ENCODE measurements at places on chromosomes 16 and 17. TPM values are rescaled to one million over a fixed set of nuclear protein-coding genes. Genes with fewer than 3 reads are reported as not detected.

VPS35 gene
- 53.6 TPM for total RNA-seq

C17orf67 gene
- 0.64 TPM for total RNA-seq

FOXN1 gene
- 0.38 TPM for total RNA-seq

KNOP1 gene
- 15.0 TPM for total RNA-seq

TP53TG3F gene
- not detected for total RNA-seq

SLFN11 gene
- total RNA-seq: 3.8 TPM

SLC5A11 gene
- total RNA-seq: not detected

EEF2K gene
- total RNA-seq: 6.3 TPM

CTRB1 gene
- not detected for total RNA-seq

- peak; percentile 96 for DNase-seq
These were observed 111.6 kb upstream of the HAS3 start for GRCh38 chr16:68993885-68994284.

DNA sequence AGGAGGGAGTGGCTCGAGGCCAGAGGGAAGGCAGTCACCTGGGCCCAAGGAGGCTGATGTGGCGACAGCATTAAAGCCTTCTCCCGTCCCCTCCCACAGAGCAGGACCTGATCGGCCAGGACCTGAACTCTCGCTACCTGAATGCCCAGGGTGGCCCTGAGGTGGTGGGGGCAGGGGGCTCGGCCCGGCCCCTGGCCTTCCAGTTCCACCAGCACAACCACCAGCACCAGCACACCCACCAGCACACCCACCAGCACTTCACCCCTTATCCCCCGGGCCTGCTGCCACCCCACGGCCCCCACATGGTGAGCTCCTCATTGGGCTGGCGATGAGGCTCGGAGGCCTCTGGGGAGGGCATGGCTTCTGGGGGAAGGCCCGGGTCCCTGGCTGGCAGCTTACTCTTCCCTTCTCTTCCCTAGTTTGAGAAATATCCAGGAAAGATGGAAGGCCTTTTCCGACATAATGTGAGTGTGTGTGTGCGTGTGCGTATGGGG, 6.4 kb downstream of the FBRS start:
- no peak for DNase-seq

DNA sequence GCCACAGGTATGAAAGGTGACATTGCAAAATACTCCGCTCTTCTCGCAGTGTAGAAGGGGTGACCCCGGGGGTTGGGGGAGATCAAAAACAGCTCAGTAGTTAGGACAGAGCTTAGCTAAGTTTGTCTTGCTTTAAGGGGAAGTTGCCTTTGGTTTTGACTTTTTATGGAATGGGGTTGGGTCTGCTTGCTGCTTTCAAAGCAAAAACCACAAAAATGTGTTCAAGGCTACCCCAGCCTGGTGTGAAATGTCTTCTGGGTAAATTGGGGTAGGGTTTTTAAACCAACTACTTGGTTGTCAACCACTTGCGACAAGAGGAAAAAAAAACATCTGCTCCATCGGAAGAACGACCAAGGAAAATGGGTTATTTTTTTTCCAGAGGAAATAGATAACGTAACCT, 6.2 kb downstream of the FUS start:
- DNase-seq: no peak

GRCh38 chr17:73638556-73638955, 5.7 kb downstream of the SDK2 start:
- DNase-seq: no peak

- peak; percentile 53 for DNase-seq
These were observed 218.6 kb upstream of the CDH8 start for GRCh38 chr16:62254847-62255246.

DNA sequence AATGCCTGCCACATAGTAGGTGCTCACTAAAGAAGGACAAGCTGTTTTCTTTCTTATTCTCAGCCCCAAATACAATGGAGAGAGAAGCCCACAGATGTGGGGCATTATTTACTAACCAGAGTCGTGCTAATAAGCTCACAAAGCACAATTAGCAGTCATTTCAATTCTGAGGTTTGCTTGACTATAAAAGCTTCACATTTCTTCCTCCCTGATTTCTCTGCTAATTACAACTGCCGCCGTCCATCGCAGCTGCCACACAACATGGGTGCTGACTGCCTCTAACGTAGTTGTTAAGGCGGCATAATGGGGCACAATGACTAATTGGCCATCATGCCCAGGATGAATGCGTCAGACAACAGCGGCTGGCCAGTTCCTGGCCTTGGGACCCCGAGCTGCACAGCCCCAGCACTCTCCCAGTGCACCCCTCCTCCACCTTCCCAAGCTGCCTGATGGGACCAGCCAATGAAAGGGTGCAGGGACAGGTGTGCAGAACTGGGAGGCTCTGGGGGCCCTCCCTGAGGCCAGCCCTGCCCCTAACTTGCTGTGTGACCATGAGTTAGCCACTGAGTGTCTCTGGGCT, 109.2 kb downstream of the CCT6B start:
- DNase-seq: no peak

DNA sequence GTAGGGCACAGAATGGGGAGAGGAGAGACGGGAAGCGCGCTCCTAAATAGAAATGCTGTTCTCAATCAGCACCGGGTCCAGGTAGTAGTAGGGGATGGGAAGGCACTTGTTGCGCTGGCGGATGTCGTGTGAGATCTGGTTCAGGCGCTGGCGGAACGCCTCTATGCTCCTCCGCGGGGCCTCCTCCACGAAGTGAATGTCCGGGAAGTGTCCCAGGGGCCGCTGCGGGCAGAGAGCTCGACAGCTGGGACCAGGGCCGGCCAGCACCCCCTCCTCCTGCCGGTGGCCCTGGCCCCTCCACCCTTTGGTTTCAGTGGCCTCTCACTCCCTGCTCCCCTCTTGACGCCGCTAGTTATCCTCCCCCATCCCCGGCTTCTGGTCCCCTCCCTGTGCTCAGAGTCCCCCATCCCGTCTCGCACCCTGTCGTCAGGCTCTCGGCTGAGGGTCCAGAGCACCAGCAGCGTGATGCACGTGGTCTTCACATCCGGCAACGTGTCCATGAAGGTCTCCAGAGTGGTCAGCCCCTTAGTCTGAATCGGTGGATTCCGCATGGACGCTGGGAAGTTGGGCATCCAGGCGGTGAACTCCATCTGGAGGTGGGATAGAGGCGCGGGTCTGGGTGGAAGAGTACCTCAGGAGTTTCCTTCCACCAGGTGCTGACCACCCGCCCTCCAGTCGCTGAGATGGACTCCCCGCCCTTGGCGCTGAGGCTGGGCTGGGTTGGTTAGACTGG, 14.6 kb downstream of the ALOX12B start:
- DNase-seq: no peak

GRCh38 chr17:73765824-73766563, 121.7 kb upstream of the SDK2 start:
- DNase-seq: no peak

DNA sequence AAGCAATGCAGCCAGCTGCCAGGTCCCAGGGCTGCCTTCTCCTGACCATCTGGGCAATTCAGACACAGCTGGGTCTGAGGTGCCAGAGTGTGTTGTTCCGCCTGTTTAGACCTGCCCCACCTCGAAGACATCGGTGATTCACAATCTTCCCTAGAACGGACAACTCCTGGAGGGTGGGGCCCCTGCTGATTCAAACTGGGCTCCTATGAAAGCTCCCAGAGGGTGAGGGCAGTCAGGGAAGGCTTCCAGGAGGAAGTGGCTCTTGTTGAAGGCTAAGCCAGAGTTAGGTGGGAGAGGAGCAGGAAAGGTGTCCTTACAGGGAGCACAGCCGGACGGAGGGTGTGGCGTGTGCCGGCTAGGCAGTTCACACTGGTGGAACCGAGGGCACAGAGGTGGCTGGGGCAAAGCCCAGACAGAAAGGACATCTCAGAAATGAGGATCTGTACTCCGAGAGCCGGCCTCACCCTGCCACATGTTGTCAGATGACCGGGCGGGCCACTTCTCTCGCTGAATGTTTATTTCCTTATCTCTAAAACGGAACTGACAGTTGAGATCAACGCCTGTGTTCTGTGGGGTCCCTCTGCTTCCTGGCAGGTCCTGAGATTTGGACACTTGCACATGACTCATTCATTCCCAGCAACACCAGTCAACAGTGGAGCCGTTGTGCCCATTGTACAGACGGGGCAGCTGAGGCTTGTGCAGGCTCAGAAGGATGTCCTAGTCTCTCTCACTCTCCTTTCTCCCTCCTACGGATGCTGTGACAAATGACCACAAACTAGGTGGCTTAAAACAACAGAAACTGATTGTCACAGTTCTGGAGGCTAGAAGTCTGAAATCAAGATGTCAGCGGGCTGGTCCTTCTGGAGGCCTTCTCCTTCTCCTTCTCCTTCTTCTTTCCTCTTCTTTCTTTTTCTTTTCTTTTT, 26.9 kb upstream of the LITAF start:
- peak; percentile 97 for DNase-seq

DNA sequence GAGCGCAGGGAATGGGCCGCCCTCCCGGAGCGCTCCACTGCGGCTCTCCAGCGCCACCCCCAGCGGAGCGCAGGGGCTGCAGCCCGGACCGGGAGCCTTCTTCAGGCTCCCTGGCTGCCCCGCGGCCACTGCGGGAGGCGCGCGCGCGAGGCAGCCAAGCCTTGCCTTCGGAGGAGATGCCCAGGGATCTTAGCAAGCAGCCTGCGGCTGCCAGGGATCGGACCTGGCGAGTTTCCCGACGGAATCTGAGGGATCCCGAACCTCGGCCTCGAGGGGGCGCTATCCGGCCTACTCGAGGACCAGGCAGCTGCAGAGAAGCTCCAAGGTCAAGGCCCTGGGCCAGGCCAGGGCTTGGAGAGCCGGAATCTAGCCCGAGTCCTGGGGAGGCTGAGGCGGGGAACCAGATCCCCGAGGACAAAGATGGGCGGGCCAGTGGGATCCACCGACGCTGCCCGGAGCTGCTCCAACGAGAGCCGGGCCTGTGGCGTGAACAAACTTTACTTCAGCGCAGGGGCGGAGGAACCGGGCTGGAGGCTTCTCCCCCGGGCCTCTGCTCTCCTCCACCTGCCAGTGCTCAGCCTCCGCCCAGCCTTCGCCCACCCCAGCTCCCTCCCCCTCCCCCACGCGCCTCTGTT, at the start of gene IRX6:
IRX6 (plus strand) TSS at position 567 of the 635 bp plus-strand sequence. CDS start 889 bp downstream, outside the sequence.
- DNase-seq: no peak

DNA sequence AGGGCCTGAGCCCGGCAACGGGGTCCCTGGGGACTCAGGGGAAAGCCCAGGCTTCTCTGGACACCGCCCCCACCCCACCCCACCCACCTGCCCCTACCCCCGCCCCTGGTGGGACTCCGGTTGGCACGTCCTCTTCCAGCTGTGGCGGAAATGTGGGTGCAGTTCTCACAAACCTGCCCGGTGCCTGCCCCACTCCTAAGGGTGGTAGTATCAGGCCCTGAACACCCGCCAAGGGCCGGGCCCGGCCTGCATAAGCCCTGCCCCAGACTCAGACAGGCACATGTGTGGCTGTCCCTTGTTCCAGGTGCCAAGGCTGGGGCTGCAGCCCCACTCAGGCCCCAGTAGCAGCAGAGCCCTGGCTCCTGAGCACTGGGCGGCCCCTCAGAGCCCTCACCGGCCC, 58.1 kb downstream of the ACTG1 start:
- DNase-seq: no peak

GRCh38 chr17:19768046-19768782, 20.1 kb upstream of the ALDH3A1 start:
- no peak for DNase-seq

DNA sequence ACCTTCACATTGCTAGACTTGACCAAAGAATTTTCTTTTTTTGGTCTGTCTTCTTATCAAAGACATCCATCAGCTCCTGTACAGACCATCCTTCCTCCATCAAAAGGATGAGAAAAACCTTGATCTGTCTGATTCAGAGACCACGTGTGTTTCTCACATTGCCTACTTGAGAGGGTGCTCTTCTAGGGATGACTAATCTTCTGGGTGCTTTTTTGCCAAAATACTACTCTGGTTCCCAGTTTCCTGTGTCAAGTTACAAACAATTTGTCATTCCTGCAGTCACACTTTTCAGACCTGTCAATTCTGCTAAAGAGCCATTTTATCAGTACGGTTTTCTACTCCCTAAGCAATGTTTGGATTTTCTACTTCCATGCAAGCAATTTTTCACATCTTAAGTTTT, 492.2 kb downstream of the CDH11 start:
- peak; percentile 80 for DNase-seq

GRCh38 chr17:61005358-61005757, 327.7 kb downstream of the BCAS3 start:
- DNase-seq: no peak

- no peak for DNase-seq
These were observed 23.6 kb upstream of the KRT17 start for GRCh38 chr17:41647940-41648410.

DNA sequence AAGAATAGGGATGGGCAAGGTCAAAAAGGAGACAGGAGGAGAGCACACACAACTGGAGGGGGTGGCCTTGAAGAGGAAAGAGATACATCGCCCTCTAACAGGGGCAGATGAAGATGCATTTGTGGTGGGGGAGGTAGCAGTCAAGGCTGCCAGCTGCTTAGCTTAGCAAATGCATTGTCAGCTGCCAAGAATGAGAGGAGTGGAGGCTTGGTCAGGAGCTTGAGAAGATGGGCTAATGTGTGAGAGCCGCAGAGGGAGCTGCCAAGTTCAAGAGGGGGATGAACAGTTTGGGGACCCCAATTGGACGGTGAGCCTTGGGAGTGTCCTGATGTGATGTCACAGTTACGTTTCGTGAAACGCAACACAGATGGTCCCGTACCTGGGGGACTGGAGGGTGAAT, 28.9 kb upstream of the GNA13 start:
- DNase-seq: no peak

GRCh38 chr16:57084257-57084770, 8.1 kb upstream of the CPNE2 start:
- DNase-seq: peak; percentile 72

DNA sequence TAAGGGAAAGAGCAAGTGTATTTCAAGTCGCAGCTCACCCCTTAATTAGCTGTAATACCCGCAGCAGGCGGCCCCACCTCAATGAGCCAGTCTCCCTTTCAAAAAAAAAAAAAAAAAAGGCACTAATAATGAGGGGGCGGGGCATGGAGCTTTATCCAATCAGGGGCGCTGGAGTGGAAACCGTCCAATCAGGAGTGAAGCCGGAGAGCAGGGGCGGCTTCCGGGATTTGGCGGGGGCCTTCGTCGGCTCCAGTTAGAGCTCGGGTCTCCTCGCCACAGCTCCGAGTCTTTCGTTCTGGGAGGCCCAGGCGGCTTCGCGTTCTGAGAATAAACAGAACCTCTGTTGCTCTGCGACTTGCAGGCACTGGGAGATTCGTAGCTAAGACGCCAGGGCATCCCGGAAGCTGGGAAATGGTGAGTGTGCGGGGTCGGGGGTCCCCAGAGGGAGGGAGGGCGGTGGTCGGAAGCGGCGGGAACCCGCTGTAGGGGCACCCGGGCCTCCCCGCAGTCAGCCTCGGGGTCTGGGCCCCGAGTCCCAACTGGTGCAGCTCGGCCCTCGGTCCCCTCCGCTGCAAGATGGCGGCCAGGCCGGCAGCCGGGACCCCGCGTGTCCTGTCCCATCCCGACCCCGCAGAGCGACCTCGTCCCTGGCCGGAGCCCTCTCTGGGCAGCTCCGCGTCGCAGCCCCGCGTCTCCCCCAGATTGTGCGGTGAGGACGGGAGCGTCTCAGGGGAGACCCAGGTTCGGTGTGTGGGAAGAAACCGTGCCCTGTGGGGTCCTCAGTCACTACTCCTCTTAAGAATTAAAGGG, at the start of gene ZNF267:
ZNF267 (plus strand) TSS at position 252 of the 810 bp plus-strand sequence; CDS start at position 412, 160 bp downstream.
- peak; percentile 73 for DNase-seq

DNA sequence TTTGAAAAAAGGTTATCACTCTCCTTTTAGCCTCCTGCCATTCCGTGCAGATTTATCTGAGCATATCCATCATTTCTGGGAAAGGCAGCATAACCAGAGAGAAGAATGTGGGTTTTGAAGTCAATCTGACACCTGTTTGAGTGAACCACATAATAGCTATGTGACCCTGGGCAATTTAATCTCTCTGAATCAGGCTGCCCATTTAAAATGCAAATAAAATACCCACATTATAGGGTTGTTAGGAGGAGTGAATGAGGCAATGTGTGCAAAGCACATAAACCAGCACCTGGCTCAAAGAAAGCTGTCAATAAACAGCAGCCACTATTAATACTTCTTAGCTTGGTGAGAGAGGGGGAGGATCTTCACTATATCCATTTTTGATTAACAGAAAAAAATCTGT, 88.0 kb downstream of the CACNG1 start:
- DNase-seq: no peak
